Lung (tissue), 17 donors: ENCODE measurements at places on chromosomes 5 and 9. TPM values are rescaled to one million over a fixed set of nuclear protein-coding genes. Genes with fewer than 3 reads are reported as not detected.

DNA sequence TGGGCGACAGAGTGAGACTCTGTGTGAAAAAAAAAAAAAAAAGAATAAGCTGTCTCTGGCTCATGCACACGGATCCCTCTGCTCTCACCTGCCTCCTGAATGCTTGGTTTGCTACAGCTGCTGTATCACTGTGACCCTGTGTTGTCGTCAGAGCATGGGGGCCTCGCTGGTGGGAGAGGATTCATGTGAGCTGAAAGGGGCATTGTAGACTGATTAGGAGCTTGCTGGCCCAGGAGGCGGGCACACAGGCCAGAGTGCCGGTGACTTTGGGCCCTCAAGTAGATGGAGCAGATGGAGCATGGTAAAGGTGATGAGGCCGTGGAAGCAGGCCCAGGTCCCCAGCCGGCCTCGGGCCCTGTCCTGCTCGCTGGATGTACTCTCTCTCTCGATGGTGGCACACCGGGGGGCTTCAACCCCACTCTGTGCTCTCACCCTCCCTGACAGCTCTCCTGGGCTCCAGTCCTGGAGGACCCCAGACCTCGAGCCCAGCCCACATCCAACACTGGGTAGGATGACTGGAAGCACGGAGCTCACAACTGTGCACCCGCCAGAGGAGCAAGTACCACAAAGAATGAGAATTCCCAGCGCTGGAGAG is 7.1 kb downstream of the FLT4 start:
- no peak for DNase-seq
- no peak overlapping the region for H3K27ac ChIP-seq
- peaks cover 4% of the 10 kb centered on the region for H3K27me3 ChIP-seq
- peaks cover 27% of the 10 kb centered on the region for H3K4me1 ChIP-seq
- no peaks in the 10 kb centered on the region for H3K36me3 ChIP-seq
- H3K4me3 ChIP-seq, result no peak overlapping the region

The CD14 gene
- 57.9 TPM for total RNA-seq

- H3K27ac ChIP-seq, result no peak overlapping the region
- no peaks in the 10 kb centered on the region for H3K27me3 ChIP-seq
- H3K36me3 ChIP-seq, result no peaks in the 10 kb centered on the region
- H3K4me3 ChIP-seq, result peak overlapping the region; percentile 32
These were observed 769 bp upstream of the LYRM7 start for GRCh38 chr5:131169810-131170539.

The GAS1 gene
- 13.5 TPM for total RNA-seq

The GPR21 gene
- 6.1 TPM for total RNA-seq

- DNase-seq, result peak; percentile 65
- H3K27ac ChIP-seq, result no peak overlapping the region
- peaks cover 8% of the 10 kb centered on the region for H3K4me1 ChIP-seq
These were observed 483.4 kb downstream of the ZNF608 start for GRCh38 chr5:124262991-124263571.

GRCh38 chr5:121969660-121970295 is 8.0 kb downstream of the SRFBP1 start:
- peak overlapping the region; percentile 60 for H3K27ac ChIP-seq
- no peak overlapping the region for H3K4me3 ChIP-seq
- H3K36me3 ChIP-seq, result no peaks in the 10 kb centered on the region
- peaks cover 9% of the 10 kb centered on the region for H3K4me1 ChIP-seq

DNA sequence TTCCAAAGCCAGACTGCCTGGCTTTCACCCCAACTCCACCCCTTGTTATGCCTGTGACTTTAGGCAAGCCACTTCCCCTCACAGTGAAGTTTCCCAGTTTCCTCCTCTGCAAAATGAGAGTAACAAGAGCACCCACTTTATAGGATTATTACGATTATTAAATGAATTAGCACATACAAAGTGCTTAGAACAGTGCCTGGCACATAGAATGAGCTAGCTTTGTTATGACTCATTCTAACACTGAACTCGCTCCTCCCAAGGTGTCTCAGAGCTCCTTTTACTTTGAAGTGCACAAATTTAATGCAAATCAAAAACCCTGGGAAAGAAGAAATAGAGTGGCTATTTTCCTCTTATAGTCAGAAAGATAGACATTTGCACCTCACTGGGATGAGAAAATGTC is 34.3 kb downstream of the DNAH5 start:
- H3K36me3 ChIP-seq, result no peaks in the 10 kb centered on the region
- DNase-seq, result no peak
- no peaks in the 10 kb centered on the region for H3K4me1 ChIP-seq
- H3K27me3 ChIP-seq, result no peaks in the 10 kb centered on the region

- no peak for DNase-seq
- H3K27ac ChIP-seq, result peak overlapping the region; percentile 98
- no peaks in the 10 kb centered on the region for H3K27me3 ChIP-seq
- H3K36me3 ChIP-seq, result no peaks in the 10 kb centered on the region
- peaks cover 3% of the 10 kb centered on the region for H3K4me1 ChIP-seq
- H3K4me3 ChIP-seq, result peak overlapping the region; percentile 86
These were observed 943 bp downstream of the CLTB start for GRCh38 chr5:176415240-176415951.

DNA sequence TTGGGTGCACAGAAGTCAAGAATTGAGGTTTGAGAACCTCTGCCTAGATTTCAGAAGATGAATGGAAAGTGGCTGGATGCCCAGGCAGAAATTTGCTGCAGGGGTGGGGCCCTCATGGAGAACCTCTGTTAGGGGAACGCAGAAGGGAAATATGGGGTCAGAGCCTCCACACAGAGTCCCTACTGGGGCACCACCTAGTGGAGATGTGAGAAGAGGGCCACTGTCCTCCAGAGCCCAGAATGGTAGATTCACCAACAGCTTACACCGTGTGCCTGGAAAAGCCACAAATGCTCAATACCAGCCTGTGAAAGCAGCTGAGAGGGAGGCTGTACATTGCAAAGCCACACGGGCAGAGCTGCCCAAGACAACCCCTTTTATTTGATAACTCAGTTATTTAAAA is 383.5 kb downstream of the TLE4 start:
- H3K4me3 ChIP-seq, result no peak overlapping the region
- H3K4me1 ChIP-seq, result no peaks in the 10 kb centered on the region
- H3K36me3 ChIP-seq, result no peaks in the 10 kb centered on the region
- H3K27me3 ChIP-seq, result no peaks in the 10 kb centered on the region
- DNase-seq, result no peak
